ENCODE measurements at places on chromosomes 2 and 18. TPM values are rescaled to one million over a fixed set of nuclear protein-coding genes. Genes with fewer than 3 reads are reported as not detected.
A peak's percentile ranks its signal among the peaks of the same experiment; 100 is the strongest.

Gene NEMP2
- polyA plus RNA-seq: 3.1 TPM

Gene DLX1
- 0.52 TPM for polyA plus RNA-seq

DNA sequence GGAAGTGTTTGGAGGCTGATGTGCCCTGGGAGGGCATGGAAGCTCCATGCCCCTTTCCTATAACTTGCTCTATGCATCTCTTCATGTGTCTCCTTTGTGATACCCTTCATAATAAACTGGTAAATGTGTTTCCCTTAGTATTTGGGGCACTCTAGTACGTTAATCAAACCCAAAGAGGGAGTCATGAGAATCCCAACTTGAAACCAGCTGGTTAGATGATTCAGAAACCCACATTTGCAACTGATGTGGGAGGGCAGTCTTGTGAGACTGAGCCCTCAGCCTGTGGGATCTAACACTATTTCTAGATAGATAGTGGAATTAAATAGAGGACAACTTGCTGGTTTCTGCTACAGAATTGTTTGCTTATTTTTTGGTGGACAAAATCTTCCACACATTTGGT lies 20.3 kb downstream of the ANKRD30B start:
- no peak for DNase-seq

- DNase-seq: no peak
Observed at GRCh38 chr2:203763241-203763937, 57.0 kb downstream of the CD28 start.

DNA sequence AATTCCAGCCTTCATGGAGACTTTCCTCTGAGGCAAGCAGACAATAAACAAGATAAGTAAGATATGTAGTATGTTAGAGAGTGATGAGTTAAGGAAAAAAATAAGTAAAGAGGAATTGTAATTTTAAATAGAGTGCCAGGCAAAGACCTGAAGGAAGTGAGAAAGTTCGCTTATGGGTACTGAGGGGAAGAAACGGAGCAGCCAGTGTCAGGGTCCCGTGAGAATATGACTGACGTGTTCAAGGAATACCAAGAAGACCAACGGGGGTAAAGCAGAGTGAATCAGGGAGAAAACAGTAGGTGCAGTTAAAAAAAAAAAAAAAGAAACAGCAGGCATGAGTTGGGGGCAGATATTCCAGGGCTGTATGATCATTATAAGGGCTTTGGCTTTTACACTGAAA lies 45.1 kb downstream of the ARHGEF33 start:
- DNase-seq: no peak

- no peak for DNase-seq
Observed at GRCh38 chr2:1498176-1498575, 84.9 kb downstream of the TPO start.

DNA sequence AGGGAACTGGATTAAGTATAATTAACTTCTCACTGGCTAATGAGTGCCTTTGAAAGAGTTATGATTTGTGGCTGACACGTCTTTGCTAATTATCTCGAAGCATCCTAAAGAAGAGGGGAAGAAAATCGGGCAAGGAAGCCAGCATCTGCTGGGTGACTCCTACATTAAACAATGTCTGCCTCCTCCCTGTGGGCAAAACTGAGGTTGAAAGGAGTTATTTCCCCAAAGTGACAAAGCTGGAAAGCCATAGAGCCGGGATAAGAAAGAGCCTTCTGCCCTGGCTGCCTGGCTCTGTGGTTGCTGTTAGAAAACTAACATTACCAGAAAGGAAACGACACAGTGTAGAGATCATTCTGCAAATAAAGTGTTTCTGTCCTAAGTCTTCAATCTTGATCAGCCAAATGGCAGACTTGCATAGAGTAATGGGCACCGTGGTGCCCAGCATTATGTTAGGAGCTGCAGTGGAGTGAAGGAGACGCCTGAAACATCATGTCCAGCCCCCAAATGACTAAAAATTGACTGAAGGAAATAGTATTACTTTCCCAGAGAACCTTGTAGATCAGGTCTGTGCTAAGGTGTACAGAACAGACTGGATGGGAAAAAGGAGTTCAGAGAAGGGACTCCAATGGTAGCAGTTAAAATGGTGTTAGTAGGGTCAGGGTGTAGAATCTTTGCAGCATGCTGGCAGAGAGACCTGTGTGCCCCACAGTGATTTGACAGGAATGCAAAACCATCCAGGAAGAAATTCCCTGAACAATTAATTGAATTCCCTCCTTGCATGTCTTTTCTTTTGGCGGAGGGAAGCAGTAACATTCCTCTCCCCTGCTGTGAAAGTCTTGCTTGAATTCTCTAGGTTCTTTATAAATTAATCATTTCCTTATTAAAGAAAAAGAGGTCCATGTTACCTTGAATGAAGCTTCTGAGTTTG lies 44.4 kb downstream of the ALPK2 start:
- DNase-seq: peak; percentile 60

- no peak for DNase-seq
Observed at GRCh38 chr2:126100962-126101361, 555.0 kb upstream of the GYPC start.

GRCh38 chr2:102940684-102941083 lies 178.9 kb downstream of the TMEM182 start:
- no peak for DNase-seq

- peak; percentile 80 for DNase-seq
Observed at GRCh38 chr2:138421315-138421970, 80.1 kb upstream of the SPOPL start.

Data from mammary epithelial cell (primary cell).